ENCODE measurements at places on chromosomes 5 and 9.

GRCh38 chr9:33232815-33233214, 7.2 kb upstream of the SPINK4 start:
- no peak for DNase-seq

DNA sequence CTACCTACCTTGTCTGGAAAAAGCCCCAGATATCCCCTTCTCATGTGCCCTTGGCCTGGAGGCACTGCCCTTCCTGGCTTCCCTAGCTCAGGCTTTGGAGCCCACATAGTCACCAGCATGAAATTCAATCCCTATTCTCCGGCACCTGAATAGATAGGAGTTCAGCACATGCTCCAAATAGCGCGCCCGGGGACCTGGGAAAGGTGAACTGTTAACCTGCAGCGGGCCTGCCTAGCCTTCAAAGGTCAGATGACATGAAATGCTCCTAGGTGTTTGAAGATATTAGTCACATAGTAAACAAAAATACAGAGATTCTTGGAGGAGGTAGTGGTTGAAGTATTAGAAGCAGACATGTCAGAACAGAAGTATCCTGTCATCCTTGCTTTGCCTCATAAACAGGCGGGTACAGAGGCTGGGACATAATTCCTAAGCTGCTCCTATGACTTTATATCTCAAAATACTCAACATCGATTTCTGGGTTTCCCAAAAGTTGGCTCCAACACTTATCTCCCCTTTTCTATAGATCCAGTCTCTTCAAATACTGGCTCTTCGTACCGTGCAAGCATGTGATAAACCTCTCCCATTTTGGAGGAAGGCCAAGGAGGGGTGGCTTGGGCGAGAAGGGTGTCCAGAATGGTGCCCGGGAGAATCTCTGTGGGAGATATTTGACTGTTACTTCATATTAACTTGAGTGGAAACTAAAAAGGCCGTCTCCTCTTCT, 88.0 kb upstream of the ANKH start:
- DNase-seq, result peak; percentile 25

- no peak for DNase-seq
Observed at GRCh38 chr5:74810915-74811314, 43.9 kb downstream of the NSA2 start.

DNA sequence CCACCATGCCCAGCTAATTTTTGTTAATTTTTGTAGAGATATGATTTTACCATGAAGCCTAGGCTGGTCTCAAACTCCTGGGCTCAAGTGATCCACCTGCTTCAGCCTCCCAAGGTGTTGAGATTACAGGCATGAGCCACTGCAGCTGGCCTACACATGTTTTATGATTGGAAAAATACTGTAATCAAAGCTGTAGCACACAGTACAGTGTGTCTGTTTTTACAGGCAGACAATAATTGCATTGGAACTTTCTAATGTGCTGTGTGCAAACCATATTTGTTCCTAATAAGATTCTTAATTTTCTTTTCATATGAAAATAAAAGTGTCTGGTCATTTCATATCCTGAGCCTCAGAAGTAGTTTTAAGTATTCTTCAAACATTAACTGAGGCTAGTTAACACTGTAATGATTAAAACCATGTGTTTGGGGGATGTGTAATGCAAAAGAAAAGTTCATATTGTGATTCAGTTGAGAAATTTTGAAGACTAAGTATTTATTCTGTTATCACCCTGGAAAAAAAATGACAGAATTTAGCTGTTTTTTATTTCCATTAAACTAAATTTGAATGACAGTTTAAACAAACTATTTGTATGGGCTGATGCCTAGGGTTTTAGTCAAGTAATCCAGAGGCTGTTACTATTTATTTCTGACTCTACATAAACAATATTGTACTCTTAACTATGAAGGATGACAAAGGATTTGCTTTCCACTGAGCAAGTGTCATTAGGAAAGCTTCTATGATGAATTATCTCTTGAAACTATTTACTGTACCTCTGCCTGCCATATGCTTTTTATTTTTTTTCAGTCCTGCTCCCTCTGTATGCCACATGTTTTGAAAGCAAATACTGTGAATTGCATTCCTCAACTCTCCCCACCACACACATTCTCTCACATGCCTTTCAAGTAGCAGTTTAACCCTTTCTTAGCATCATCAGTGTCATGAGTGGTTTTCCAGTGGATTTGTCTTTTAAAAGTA, 111.5 kb downstream of the MTREX start:
- peak; percentile 79 for DNase-seq

- DNase-seq, result peak; percentile 18
Observed at GRCh38 chr9:69004836-69005235, 9.1 kb downstream of the PRKACG start.

- DNase-seq, result peak; percentile 62
Observed at GRCh38 chr5:31066655-31067328, 126.7 kb upstream of the CDH6 start.

GRCh38 chr9:22103685-22104575, 94.8 kb upstream of the CDKN2B start:
- DNase-seq, result peak; percentile 94

All from iris pigment epithelial cell (primary cell).